ENCODE measurements at places on chromosomes 5 and 9.

DNA sequence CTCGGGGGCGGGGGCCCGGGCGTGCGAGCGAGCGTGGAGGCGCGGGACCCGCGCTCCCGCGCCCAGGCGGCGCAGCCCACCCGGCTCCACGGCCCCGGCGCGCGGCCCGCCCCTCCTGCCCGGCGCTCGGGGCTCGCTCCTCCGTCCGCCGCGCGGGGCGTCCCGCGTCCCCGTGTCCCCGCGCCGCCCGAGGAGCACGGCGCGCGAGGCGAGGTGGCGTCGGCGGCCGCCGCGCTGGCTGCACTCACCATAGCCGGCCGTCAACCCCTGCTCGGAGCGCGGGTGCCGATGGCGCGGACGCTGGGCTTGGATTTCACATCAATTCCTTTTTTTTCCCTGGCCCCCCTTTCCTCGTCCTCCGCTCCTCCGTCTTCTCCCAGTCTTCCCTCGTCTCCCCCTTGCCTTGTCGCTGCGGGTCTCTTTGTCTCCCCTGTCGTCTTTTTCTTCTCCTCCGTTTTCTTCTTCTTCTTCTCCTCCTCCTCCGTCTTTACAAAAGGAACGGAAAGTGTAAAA, 494 bp downstream of the PTCH1 start:
- no peak for DNase-seq

DNA sequence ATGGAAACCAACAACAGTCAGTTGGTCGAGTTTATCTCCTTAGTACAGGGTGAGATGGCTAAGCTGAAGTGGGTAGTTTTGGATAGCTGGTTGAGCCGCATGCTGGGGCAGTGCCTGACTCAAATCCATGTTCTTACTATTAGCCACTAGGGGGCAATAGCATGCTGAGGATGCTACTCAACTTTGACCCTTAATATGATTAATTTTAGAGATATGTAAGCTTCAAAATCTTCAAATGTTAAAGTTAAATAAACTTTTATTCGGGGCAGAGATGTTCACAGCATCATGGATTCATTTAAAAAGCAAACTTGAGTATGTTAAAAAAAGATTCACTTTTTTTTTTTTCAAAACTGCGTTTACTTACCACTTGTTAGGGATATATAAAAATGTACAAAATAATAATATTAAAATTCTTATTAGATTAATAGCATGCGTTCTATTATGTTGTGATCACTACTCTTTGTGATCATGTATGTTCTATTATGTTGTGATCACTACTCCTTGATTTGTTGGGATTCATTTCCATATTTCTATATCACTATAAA, 57.0 kb downstream of the C9orf153 start:
- no peak for DNase-seq

DNA sequence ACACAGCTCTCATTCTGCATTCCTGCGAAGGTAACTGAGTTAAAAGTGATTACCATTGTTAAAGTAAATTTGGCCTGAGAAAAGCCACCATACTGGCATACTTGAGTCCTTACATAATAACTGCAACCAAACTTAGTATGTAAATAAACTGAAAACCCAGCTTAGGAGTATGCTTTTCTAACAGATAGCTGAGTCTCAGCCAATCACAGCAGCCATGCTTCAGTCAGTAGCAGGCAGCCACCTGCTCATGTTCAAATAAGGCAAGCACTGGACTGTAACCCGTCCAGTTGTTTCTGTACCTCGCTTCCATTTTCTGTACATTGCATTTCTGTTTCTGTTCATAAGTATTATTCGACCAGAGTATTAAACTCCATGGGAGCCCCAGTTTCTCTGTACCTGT, 58.6 kb downstream of the GCNT4 start:
- no peak for DNase-seq

DNA sequence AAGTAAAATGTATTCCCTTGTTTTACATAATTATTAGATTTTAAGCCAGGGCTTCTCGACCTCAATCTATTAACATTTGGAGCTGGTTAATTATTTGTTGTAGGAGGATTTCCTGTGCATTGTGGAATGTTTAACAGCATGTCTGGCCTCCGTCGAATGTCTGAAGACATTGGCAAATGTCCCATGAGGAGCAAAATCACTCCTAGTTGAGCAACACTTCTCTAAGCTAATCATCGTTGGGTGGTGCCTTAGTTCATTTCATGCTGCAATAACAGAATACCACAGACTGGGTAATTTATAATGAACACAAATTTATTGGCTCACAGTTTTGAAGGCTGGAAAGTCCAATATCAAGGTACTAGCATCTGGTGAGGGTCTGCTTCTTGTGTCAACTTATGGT, 13.4 kb upstream of the VPS13A start:
- no peak for DNase-seq

DNA sequence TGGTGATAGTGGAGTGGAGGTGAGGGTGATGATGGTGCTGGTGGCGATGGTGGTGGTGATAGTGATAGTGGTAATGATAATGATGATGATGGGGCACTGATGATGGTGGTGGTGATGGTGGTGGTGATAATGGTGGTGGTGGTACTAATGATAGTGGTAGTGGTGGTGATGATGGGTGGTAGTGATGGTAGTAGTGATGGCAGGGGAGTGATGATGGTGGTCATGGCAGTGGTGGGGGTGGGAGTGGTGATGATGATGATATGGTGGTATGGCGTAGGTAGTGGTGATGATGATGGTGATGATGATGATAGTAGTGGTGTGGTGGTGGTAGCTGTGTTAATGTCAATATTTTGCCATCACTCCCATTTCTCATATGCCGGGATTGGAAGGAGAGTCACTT, 44.5 kb upstream of the ORM1 start:
- no peak for DNase-seq

DNA sequence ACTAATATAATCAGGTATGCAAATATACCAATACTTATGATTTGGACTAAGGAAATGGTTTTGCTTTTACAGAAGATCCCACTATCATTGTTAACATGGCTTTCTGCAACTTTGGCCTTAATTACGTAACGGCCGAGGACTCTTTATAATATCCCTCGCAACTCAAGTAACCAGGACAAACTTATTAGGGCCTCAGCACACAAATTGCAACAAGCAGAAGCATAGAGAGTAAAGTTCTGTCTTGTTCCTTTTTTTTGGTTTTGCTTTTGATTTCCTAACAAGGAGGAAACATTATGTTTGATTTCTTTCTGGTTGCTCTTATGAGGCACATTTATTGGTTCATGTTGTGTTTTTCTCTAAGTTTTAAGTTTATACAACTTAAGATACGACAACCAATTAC, 60.4 kb downstream of the RORB start:
- no peak for DNase-seq

- DNase-seq: no peak
Measured at GRCh38 chr5:81850501-81851357, 99.8 kb upstream of the SSBP2 start.

GRCh38 chr9:133956520-133957076, 35.5 kb downstream of the VAV2 start:
- no peak for DNase-seq

GRCh38 chr9:36623280-36623679, 50.6 kb downstream of the MELK start:
- no peak for DNase-seq

DNA sequence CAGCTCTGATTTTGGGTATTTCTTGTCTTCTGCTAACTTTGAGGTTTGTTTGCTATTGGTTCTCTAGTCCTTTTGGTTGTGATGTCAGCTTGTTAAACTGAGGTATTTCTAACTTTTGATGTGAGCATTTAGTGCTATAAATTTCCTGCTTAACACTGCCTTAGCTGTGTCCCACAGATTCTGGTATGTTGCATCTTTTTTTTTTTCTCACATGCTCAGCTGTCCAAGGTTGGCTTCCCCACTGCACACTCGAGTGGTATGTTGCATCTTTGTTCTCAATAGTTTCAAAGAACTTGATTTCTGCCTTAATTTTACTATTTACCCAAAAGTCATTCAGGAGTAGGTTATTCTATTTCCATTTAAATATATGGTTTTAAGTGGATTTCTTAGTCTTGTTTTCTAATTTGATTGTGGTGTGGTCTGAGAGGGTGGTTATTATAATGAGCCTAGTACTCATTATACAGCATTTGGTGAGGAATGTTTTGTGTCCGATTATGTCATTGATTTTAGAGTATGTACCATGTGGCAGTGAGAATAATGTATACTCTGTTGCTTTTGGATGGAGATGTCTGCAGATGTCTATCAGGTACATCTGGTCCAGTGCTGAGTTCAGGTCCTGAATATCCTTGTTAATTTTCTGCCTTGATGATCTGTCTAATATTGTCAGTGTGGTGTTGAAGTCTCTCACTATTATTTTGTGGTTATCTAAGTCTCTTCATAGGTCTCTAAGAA, 42.2 kb upstream of the IFNE start:
- DNase-seq: no peak

DNA sequence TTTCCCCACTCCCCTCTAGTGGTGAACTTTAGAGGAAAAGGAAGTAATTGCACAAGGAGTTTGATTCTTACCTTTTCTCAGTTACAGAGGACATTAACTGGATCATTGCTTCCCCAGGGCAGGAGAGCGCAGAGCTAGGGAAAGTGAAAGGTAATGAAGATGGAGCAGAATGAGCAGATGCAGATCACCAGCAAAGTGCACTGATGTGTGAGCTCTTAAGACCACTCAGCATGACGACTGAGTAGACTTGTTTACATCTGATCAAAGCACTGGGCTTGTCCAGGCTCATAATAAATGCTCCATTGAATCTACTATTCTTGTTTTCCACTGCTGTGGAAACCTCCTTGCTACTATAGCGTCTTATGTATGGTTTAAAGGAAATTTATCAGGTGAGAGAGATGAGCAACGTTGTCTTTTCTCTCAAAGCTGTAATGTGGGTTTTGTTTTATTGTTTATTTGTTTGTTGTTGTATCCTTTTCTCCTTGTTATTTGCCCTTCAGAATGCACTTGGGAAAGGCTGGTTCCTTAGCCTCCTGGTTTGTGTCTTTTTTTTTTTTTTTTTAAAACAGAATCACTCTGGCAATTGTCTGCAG, 25.3 kb downstream of the SLC22A5 start:
- DNase-seq: no peak

DNA sequence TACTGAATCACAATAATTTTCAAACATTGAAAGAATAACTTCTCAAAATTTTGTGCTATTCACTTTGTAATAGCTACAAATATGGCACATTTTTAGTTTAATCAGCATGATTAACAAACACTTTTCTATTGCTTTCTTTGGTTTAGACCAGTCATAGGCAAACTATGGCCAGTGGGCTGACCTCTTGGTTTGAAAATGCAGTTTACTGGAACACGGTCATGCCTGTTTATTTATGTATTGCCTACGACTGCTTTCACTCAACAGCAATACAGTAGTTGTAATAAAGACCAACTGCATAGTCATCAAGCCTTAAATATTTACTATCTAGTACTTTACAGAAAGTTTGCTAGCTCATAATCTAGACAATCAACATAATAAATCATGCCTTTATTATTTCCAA, 810.8 kb downstream of the TLE1 start:
- no peak for DNase-seq

GRCh38 chr9:69273161-69273560, 51.9 kb upstream of the ENTREP1 start:
- DNase-seq: no peak

DNA sequence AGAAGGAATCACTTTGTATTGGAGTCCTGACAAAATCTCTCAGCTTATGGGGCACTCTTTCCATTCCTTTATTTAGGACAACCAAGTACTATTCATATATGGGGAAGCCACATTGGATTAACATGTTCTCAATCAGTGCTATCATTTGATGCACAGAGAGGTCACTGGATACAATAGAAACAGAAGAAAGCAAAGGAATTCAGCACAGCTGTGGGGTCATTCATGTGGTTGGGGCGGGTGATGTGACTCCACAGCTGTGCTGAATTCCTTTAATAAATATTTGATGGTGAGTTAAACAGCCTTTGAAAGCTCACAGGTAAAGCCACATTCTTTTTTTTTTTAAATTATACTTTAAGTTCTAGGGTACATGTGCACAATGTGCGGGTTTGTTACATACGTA, 854 bp upstream of the TEX48 start:
- no peak for DNase-seq

DNA sequence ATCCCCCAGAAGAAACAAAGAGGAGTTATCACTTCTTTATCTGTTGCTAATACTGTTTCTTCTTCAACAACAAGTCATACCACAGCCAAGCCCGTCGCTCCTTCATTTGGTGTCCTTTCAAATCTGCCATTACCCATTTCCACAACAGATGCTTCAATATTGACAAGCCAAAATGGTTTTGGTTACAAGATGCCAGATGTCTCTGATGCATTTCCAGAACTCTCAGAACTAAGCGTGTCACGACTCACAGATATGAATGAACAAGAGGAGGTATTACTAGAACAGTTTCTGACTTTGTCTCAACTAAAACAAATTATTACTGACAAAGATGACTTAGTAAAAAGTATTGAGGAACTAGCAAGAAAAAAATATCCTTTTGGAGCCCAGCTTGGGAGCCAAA, 16.0 kb upstream of the HAND1 start:
- no peak for DNase-seq

- DNase-seq: no peak
Measured at GRCh38 chr9:111691672-111692329, 30.4 kb downstream of the GNG10 start.

DNA sequence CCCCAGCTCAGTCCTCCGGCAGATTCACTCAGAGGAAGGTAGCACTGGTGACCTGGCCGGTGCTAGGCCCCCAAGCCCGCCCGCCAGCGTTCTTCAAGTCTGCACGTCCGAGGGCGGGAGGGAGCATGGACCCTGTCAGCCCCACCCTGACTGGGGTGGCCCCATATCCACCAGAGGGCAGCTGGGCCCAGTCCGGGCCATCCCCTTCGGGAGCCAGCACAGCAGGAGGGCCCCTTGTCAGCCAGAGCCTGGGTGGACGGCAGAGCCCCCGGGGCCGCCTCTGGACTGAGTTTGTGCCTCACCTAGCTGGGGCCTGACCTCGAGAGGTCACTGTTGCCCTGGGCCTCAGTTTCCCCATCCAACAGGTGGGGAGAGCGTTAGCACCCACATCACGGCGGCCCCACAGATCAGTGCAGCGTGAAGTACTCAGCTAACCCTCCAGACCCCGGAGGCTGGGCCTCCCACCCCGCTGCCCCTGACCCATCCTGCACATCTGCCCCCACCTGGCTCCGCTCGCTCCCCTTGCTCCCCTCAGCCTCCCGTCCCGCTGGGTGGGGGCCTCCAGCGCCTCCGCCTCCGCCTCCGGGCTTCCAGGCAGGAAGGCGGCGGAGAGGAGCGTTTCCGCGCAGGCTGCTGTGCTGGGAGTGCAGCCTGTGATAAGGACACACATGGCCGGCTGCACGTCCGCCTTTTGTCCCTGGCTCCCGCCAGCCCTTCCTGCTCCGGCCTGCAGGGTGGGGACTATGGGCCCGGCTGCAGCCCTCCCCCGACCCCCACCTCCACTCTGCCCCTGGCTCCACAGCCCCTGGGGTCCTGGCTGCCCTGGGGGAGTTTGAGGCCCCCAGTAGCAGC, 16.6 kb upstream of the EGFL7 start:
- DNase-seq: no peak

- no peak for DNase-seq
Measured at GRCh38 chr9:15221746-15222145, 85.3 kb downstream of the TTC39B start.

GRCh38 chr9:22514871-22515270, 68.2 kb downstream of the DMRTA1 start:
- no peak for DNase-seq
